Hepatocyte (in vitro differentiated cells): ENCODE measurements at places on chromosomes 2 and 18.

DNA sequence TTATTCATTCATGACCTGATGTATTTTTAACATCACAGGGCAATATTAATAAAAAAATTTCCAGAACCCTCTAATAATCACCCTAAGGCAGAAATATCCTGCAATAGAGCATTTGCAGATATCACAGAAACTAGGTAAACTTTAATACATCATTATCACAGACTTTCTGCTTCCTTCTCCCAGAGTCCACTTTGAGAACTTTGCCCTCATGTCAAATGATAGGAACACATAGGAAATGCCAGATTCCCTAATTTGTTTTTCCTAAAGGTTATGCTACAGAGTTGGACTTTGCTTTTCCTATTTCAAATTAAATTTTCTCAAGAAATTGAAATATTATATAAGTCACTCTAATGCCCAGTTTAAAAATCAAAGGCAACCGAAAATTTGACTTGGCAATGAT lies 352.8 kb upstream of the LRP1B start:
- DNase-seq = no peak

GRCh38 chr2:98586551-98587140 lies 21.7 kb downstream of the COA5 start:
- DNase-seq = no peak

GRCh38 chr2:158217593-158217992 lies 115.9 kb downstream of the UPP2 start:
- no peak for DNase-seq

DNA sequence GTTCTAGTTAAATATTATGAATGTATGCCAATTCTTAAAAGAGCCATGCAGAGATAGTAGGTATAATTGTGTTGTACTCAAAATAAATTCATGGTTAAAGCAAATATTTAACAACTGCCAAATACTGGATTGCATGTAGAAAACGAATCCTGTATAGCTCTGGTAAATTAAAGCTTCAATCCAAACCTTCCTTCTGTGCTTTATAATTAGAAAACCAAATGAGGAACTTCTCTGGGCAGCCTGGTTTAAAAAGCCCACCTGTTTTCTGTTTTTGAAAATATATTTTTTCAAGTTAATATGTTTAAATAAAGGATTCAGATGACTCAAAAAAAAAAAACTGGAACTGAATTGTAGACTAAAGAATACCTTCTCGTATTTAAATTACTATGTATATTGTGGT lies 48.3 kb upstream of the ITGA4 start:
- DNase-seq = no peak

GRCh38 chr2:145744541-145745386 lies 1224.8 kb upstream of the ZEB2 start:
- DNase-seq = peak; percentile 27

DNA sequence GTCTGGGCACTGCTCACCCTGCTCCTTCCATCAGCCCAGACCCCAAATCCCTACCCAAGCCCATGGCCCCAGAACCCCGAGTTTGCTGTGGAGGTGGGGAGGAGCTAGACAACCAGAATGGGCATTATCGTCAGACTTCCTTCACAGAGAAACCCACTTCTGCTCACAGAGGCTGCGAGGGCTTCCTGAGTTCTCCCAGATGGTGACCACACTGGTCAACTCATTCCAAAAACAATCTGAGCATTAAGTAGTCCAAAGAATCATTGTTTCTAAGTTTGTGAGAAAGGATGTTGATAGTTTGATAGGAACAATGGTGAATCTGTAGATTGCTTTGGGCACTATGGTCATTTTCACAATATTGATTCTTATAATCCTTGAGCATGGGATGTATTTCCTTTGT lies 60.2 kb downstream of the LRRC30 start:
- DNase-seq = no peak

- DNase-seq = no peak
These were observed 128.0 kb downstream of the EPHA4 start for GRCh38 chr2:221444106-221444505.

DNA sequence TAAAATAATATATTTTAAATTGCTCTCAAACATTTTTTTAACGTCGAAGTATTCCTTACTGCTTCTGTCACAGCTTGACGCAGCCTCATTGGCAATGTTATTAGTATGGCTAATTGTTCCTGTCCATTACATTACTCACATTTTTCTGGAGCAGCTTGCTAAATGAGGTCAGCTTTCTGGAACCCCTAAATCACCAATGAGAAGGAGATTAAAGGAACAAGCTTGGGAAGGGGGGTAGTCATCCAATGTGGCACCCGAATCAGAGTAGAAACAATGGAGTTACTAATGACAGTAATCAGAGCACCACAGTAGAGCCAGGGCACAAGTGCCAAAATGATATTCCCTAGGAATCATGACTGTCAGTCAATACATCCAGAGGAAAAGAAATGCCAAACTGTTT lies 5.1 kb downstream of the NEUROD1 start:
- DNase-seq = no peak
